ENCODE measurements at places on chromosomes 12 and 14. TPM values are rescaled to one million over a fixed set of nuclear protein-coding genes. Genes with fewer than 3 reads are reported as not detected.
A peak's percentile ranks its signal among the peaks of the same experiment; 100 is the strongest.

DNA sequence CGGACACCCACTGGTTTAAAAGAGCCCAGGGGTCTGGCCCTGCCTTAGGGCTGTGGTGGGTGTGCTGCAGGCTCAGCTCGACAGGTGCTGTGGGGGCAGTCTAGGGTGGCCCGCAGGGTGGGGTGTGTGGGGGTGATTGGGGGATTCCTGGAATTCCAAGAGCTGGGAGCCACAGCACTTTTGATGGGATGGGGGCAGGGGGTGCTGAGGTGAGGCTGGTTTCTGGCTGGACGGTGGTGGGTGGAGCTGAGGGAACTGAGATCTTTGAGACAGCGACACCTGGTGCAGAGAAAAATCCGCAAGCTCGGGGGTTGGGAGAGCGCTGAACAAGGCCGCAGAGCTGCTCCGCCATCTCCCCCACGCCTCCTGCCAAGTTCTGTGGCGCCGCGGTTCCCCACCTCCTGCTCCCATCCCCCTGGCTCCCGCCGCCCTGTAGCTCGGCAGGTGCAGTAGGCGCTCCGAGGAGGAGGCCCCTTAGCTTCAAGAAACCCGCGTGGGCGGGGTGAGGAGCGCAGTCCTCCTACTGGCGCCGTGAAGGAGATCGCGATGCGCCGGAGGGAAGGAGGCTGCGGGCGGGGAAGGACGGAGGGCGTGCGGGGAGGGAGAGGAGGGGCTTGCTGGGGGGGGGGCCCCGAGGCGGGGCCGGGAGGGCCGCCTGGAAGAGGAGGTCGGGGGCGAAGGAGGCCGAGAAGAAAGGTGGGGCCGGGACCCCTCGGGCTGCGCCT is 1.3 kb upstream of the TEDC1 start:
- H3K4me3 ChIP-seq, result peak overlapping the region; percentile 69
- DNase-seq, result no peak
- H3K27me3 ChIP-seq, result no peaks in the 10 kb centered on the region
- H3K4me1 ChIP-seq, result peaks cover 22% of the 10 kb centered on the region

DNA sequence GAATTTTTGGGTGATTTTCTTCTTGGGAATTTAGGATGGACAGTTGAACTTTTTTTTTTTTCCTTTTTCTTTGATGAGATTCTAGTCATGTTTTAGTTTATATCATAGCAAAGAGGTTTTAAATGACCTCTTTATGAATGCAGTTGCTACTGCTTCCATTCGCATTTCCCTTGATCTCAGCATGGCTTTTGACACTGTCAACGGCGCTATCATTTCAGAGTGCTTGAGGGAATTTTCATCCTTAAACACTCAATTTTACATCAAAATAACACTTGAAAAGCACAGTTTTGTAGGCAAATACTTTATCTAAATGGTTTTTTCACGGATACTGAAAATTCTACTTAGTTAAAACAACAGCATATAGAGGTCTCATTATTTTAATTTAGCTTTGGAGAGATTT is 195.5 kb downstream of the NPAS3 start:
- H3K27me3 ChIP-seq, result no peaks in the 10 kb centered on the region
- H3K4me1 ChIP-seq, result no peaks in the 10 kb centered on the region
- no peak overlapping the region for H3K27ac ChIP-seq
- H3K36me3 ChIP-seq, result no peaks in the 10 kb centered on the region
- no peak for DNase-seq

GRCh38 chr12:18432206-18432605 is 170.9 kb downstream of the PIK3C2G start:
- DNase-seq, result no peak
- H3K27me3 ChIP-seq, result no peaks in the 10 kb centered on the region
- no peaks in the 10 kb centered on the region for H3K36me3 ChIP-seq
- H3K4me3 ChIP-seq, result no peak overlapping the region
- peaks cover 2% of the 10 kb centered on the region for H3K4me1 ChIP-seq
- H3K27ac ChIP-seq, result no peak overlapping the region

GRCh38 chr12:32100888-32101287 is 5.8 kb upstream of the BICD1 start:
- no peak overlapping the region for H3K4me3 ChIP-seq
- no peak overlapping the region for H3K27ac ChIP-seq
- no peaks in the 10 kb centered on the region for H3K27me3 ChIP-seq
- H3K4me1 ChIP-seq, result peaks cover under 1% of the 10 kb centered on the region
- no peak for DNase-seq

- peaks cover 19% of the 10 kb centered on the region for H3K27me3 ChIP-seq
- no peaks in the 10 kb centered on the region for H3K36me3 ChIP-seq
- no peak for DNase-seq
- H3K27ac ChIP-seq, result no peak overlapping the region
These were observed 96.9 kb downstream of the EML5 start for GRCh38 chr14:88695870-88696269.

DNA sequence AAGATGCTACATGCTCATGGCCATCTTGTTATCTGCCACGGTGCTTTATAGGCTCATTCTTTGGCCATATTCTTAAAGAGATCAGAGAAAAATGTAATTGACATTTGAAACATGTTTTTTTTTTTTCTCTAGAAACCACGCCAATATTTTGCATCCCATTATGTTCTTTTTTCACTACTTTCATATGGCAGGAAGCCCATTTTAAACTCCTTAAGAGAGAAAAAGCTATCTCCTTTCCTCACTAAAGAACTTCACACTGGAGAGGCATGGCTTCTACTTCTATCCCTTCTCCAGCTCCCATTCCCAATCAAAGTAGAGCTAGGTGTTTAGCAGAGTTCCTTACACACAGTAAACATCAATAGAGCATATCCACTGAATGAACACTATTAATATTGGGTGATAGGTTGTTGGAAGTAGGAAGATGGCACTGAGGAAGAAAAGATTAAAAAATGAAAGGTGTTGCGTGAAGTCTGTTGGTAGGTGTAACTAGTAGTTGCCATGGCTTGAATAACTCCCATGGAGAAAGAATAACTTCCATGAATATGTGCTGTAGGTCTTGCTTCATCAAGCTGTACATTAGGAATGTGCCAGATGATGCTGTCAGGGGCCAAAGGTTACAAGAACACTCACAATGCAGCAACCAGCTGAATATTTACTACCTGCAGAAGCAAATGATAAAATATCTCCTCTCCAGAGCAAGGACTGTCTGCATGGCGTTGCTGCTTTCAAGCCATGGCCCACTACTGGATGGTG is 178.8 kb downstream of the STXBP6 start:
- H3K4me1 ChIP-seq, result peaks cover 14% of the 10 kb centered on the region
- no peak overlapping the region for H3K4me3 ChIP-seq
- H3K27ac ChIP-seq, result no peak overlapping the region

- peaks cover 16% of the 10 kb centered on the region for H3K4me1 ChIP-seq
- DNase-seq, result no peak
- H3K27me3 ChIP-seq, result no peaks in the 10 kb centered on the region
- H3K27ac ChIP-seq, result no peak overlapping the region
- no peaks in the 10 kb centered on the region for H3K36me3 ChIP-seq
These were observed 1.9 kb downstream of the TMEM119 start for GRCh38 chr12:108595711-108596647.

Gene AMHR2
- not detected for total RNA-seq
